ENCODE measurements at places on chromosomes 12 and 14.
A peak's percentile ranks its signal among the peaks of the same experiment; 100 is the strongest.

DNA sequence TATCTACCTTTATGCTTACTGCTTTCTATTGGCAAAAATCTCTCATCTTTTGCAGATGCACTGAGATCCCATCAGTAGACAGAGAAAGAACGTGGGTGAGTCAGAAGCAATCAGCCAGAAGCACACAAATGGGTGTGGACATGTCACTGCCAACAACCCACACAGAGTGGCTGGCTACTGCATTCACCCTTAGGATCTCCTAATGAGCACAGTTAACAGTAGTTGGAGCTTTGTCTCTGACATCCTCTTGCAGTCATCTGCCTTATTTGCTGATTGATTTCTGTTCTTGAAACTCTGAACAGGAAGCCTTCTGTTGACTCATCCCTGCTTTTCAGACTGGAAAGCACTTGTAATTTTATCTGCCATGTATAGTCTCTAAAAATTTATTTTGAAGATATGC, 117.2 kb downstream of the RGS6 start:
- DNase-seq: no peak

DNA sequence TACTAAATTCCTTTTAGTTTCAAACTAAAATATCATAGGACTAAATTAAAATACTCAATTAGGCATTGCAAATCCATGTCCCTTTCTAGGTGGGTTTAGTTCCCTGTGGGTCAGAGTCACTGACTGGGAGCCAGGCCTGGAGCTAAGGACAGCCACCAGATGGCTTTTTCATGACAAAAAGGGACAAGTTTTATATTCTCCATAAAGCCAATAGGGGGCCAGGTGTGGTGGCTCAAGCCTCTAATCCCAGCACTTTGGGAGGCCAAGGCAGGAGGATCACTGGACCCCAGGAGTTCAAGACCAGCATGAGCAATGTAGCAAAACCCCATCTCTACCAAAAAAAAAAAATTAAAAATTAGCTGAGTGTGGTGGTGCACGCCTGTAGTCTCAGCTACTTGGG, 35.4 kb upstream of the EIF5 start:
- DNase-seq: peak; percentile 11

- peak; percentile 66 for DNase-seq
These were observed 160.4 kb upstream of the NOS1 start for GRCh38 chr12:117521867-117522266.

DNA sequence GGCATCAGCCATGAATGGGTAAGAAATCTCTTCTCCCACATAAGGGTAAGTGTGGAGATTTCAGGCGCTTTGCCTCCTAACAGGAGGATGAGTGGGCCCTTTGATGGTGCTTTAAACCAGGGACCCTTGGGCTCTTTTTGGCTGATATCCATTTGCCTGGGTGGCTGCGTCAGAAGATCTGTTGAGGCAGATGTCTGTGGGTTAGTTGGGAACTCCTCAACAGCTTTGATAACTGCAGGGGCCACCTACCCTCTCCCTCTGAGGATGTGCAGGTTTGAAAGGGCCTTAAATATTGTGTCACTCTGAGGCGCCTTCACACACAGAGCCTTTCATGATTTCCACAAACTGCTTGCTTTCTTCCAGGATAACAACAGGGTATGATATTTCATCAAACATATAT, 210.7 kb downstream of the PPM1H start:
- DNase-seq: peak; percentile 25

DNA sequence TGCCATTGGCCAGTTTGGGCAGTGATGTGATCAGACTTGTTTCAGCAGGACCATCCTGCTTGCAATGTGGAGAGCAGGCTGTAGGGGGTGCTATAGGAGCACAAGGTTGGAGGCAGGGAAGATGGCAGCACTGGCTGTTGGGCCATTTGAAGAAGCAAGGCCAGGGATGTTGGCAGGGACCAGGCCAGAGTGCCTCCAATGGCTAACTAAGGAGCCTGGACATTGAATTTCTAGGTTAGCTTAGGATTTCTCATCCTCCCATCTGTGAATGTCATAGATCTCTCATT, 23.5 kb downstream of the FGF23 start:
- peak; percentile 75 for DNase-seq
